Heart right ventricle (tissue), 16 donors: ENCODE measurements at places on chromosomes 6 and 20. TPM values are rescaled to one million over a fixed set of nuclear protein-coding genes. Genes with fewer than 3 reads are reported as not detected.

Gene FNDC1
- 3.4 TPM for total RNA-seq

Gene CST4
- total RNA-seq, result not detected

- no peak for DNase-seq
- no peak overlapping the region for H3K27ac ChIP-seq
- H3K4me1 ChIP-seq, result no peaks in the 10 kb centered on the region
- H3K27me3 ChIP-seq, result peaks cover 5% of the 10 kb centered on the region
- H3K4me3 ChIP-seq, result no peak overlapping the region
Measured at GRCh38 chr20:61297986-61298385, 45.9 kb downstream of the CDH4 start.

DNA sequence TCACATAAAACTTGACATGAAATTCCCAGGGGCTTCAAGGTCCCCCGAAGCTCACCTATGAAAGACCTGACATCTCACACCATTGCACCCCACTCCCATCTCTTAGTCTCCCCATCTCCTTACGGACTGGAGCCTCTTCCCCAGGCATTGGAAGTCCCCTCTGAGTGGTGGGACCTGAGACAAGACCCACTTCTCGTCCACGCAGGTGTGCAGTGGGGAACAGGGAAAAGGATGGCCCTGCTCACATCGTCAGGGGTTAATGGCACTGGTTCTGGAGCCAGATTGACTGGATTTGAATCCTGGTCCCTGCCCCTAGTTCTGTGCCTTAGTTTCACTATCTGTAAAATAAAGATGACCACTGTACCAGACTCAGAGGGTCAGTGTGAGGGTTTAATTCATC, 15.5 kb downstream of the ADGRF1 start:
- H3K4me3 ChIP-seq, result no peak overlapping the region
- H3K27ac ChIP-seq, result no peak overlapping the region
- DNase-seq, result no peak
- H3K36me3 ChIP-seq, result no peaks in the 10 kb centered on the region

DNA sequence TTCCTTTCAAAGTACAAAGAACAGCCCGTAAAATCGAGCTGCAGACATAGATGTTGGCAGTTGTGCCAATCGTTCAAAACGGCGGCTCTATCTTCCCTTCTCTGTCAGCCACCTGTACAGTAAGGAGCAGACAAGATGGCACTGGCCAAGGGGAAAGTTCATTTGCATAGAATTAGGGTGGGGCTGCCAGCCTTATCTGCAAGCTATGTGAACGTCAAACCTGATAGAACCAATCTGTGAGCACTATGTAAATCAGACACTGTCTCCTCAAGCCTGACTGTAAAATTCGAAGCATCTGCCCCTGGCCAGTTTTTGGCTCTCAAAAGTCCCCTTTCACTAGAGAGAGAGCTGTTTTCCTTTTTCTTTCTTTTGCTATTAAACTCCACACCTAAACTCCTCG, 374.5 kb downstream of the EPM2A start:
- no peak for DNase-seq
- H3K4me1 ChIP-seq, result no peaks in the 10 kb centered on the region
- no peak overlapping the region for H3K4me3 ChIP-seq
- H3K27ac ChIP-seq, result no peak overlapping the region
- H3K36me3 ChIP-seq, result no peaks in the 10 kb centered on the region

DNA sequence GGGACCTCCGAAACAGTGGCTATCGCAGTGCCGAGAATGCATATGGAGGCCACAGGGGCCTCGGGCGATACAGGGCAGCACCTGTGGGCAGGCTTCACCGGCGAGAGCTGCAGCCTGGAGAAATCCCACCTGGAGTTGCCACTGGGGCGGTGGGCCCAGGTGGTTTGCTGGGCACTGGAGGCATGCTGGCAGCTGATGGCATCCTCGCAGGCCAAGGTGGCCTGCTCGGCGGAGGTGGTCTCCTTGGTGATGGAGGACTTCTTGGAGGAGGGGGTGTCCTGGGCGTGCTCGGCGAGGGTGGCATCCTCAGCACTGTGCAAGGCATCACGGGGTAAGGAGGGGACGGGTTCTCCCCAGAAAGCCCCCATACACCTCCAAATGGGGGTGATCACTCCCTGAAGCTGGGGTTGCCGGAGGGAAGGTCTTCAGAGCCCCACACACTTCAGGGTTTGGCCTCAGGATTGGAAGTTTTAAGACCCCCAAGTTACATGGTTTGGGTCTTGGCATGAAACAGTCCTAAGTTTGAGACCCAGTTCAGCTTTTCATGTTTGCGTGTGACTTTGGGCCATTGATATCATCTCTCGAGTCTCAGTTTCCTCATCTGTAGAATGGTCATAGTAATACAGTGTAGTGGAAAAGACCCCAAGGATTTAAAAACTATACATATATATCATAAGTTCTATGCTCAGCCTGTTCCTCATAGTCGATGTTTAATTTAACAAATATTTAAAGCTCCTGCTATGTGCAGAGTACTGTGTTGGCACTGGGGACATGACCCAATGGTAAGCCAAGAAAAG, 4.3 kb downstream of the BPIFB4 start:
- peaks cover 13% of the 10 kb centered on the region for H3K27me3 ChIP-seq
- H3K36me3 ChIP-seq, result no peaks in the 10 kb centered on the region
- DNase-seq, result no peak
- no peaks in the 10 kb centered on the region for H3K4me1 ChIP-seq
- H3K27ac ChIP-seq, result no peak overlapping the region

- no peaks in the 10 kb centered on the region for H3K36me3 ChIP-seq
- H3K4me3 ChIP-seq, result no peak overlapping the region
- H3K27me3 ChIP-seq, result no peaks in the 10 kb centered on the region
- H3K27ac ChIP-seq, result no peak overlapping the region
Measured at GRCh38 chr6:51983564-51983963, 103.8 kb downstream of the PKHD1 start.

GRCh38 chr20:19275630-19276071, 63.2 kb downstream of the SLC24A3 start:
- H3K36me3 ChIP-seq, result no peaks in the 10 kb centered on the region
- H3K4me3 ChIP-seq, result no peak overlapping the region
- H3K27me3 ChIP-seq, result no peaks in the 10 kb centered on the region
- peaks cover 23% of the 10 kb centered on the region for H3K4me1 ChIP-seq

- DNase-seq, result no peak
- H3K27ac ChIP-seq, result no peak overlapping the region
Measured at GRCh38 chr6:113927001-113927400, 43.9 kb downstream of the HDAC2 start.

GRCh38 chr6:15472621-15473020, 190.2 kb downstream of the DTNBP1 start:
- peak overlapping the region; percentile 72 for H3K27ac ChIP-seq
- H3K36me3 ChIP-seq, result peaks cover 4% of the 10 kb centered on the region
- no peak for DNase-seq
- H3K27me3 ChIP-seq, result no peaks in the 10 kb centered on the region

DNA sequence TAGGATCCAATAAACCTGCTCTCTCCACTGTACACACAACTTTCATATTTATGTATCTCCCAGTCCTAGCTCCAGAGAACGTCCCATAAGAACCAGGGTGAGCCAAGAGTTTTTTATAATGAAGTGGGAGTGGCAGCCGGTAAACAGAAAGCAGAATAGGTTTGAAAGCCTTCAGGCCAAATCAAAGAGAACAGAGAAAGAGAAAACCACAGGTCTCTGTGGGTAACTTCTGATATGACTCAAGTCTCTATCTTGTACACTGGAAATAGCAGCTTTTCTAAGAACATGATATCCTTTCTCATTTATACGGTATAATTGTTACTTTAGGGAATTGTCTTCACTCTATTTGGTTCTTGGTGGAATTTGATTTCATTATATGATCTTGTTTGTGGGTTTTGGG, 273.6 kb downstream of the PACRG start:
- H3K4me1 ChIP-seq, result no peaks in the 10 kb centered on the region
- no peak for DNase-seq
- no peak overlapping the region for H3K4me3 ChIP-seq
- H3K27ac ChIP-seq, result no peak overlapping the region
- no peaks in the 10 kb centered on the region for H3K36me3 ChIP-seq
- no peaks in the 10 kb centered on the region for H3K27me3 ChIP-seq
